ENCODE measurements at places on chromosomes 12 and 14.

- DNase-seq = no peak
These were observed 440.8 kb downstream of the NRXN3 start for GRCh38 chr14:78610994-78611393.

GRCh38 chr12:79747274-79747673, 56.5 kb upstream of the PAWR start:
- no peak for DNase-seq

DNA sequence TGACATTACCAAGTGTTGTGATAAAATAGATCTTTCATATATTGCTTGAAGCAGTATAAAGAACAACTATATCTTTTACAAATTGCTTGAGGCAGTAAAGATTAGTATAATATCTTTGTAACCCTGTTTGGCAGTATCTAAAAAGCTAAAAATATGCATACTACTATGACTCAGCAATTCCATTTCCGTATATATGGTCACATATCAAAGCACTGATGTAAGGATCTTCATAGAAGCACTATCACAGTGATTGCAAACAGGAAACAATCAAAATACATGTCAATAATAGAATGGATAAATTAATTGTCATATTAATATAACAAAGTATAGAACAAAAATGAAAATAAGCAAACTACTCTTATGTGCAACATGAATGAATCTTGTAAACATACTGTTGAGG, 158.4 kb upstream of the IGF1 start:
- no peak for DNase-seq

DNA sequence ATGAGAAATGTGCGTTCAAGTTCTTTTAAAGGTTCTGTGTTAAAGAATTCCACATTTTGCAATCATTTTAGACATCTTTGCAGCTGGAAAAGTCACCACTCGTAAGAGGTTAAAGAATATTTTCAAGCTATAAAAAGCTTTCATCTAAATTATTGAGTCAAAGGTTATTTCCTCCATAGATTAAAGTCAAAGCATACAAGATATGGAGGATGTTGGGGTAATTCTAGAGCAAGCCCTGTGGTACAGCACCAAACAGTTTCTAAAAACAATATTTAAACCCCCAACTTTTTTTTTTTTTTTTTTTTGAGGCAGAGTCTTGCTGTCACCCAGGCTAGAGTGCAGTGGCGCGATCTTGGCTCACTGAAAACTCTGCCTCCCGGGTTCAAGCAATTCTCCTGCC, 1299.8 kb upstream of the TMEM132C start:
- no peak for DNase-seq

- no peak for DNase-seq
These were observed 1589.7 kb upstream of the FLRT2 start for GRCh38 chr14:83940253-83940652.

Measured in inflammatory macrophage (primary cell).